ENCODE measurements at places on chromosomes 6 and 20.

- no peak for DNase-seq
Observed at GRCh38 chr6:142843361-142843760, 101.6 kb downstream of the HIVEP2 start.

GRCh38 chr6:19336579-19336978 lies 500.6 kb upstream of the ID4 start:
- DNase-seq = no peak

DNA sequence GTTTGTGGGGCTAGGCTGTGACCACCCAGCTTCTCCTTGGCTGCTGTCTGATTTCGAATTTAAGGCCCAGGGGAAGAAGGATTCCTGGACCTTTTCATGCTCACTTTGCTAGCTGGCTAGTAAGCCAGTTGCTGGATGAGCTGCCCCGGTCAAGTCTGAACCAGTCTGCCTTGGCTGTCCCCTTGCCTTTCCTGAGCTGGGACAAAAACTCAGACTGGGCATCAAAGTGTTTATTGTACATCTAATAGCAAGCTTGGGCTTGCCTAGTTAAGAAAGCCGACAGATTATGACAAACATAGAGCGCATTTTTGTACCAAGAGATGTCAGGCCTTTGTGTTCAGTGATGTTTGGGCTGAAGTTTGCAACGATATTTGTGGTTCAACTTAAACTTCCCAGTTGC lies 750 bp upstream of the PAK5 start:
- no peak for DNase-seq

GRCh38 chr6:145823328-145823944 lies 8.8 kb upstream of the FBXO30 start:
- DNase-seq = no peak

DNA sequence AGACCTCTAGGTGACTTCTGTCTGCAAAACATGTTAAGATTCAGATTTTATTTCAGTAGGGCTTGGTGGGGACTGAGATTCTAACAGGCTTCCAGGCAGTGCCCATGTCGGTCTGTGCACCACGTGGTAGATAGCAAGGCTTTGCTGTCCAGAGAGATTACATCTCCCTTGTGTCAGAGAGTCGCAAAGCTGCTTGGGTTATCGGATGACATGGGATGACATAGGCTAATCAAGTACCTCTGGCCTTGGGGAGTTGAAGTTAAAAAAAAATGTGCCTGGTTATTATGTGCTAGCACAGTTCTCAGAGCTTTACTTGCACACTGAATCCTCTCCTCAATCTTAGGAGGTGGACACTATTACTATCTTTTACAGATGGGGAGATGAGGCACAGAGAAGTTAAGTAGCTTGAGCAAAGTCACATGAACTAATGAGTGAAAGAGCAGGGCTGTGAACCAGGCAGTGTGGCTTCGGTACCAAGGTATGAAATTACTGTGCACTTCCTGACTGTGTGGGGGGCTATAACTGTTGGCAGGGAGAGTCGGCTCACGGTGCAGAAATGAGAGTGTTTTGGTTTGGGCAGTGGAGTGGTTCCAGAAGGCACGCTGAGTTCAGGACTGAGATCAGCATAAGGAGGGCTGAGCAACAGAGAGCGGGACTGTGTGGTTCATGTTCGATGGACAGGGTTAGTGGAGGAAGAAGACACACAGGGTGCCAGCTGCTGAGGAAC lies 41.1 kb downstream of the FARS2 start:
- DNase-seq = no peak

- peak; percentile 4 for DNase-seq
Observed at GRCh38 chr20:4091490-4092479, 76.4 kb upstream of the RNF24 start.

GRCh38 chr6:3697609-3698008 lies 53.9 kb downstream of the PXDC1 start:
- no peak for DNase-seq

DNA sequence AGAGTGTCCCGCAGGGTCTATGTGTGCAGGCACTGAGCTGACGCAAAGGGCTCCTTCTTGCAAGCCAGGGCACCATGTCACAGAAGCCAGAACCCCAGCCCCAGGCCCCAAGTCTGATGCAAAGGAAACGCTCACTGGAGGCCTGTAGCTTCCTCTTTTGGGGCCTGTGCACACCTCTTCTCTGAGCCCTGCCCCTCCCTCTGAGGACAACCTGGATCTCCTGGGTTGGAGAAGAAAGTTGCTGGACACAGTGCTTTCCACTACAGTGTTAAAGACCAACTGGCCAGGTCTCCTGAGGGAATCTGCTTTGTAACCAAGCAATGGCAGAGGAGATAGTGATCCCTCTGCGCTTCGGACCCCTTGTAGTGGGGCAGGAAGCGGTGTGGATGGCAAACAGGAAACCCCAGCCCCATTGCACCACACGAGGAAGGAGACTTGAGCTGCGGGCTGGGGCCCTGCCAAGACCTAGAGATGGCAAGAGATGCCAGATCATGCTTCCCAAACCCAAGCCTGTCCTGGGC lies 90.0 kb downstream of the PRND start:
- DNase-seq = no peak

DNA sequence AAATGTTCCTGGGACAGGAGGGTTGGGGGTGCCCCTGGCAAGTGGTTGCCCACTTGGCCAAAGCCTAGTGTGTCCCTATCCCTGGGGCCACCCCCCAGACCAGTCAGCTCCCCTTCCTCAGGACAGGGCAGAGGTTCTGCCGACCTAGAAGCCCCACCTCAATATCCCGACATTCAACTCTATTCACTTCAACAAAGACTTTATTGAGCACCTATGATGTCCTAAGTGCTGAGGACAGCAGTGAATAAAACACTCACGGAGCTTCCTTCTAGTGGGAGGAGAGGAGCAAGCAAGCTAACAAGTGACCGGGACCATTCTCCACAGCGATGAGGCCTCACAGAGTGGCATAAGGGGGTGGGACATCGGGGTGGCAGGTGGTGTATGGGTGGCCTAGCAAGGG lies 52.7 kb downstream of the GRM4 start:
- DNase-seq = no peak

DNA sequence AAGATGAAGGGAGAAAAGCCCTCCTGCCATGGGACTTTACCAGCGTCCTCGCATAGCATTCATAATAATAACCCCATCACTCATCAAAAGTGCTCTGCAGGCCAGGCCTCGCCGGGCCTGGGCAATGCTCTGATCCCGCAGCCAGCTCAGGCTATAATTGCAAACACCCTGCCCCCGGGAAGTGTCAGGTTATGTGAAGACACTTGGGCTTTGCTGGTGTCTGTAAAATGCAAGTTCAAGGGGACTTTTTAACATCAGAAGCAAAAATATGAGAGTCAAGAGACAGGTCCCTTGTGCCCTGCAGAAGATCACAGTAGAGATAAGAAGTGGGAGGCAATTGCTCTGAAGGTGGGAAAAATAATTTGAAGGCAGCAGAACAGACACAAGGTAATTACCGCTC lies 381.0 kb downstream of the MAFB start:
- DNase-seq = no peak

GRCh38 chr20:50356525-50356885 lies 153.7 kb upstream of the PTPN1 start:
- DNase-seq = no peak

DNA sequence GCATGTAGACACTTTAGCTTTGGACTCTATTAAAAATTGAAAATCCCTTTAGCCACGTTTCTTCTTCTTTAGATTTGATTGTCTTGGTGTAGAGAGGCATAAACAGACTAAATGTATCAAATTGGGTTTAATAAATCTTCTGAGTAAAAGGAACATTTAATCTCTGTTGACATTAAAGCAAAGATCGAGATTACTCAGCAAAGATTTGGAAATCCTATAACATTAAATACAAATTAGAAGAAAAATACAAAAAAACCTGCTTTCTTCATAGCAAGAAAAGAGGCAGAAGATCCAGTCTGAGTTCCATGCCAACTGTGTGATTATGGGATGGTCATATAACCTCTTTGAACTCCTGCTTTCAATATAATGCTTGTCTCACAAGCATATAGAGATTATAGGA lies 172.3 kb downstream of the GJA1 start:
- DNase-seq = no peak

DNA sequence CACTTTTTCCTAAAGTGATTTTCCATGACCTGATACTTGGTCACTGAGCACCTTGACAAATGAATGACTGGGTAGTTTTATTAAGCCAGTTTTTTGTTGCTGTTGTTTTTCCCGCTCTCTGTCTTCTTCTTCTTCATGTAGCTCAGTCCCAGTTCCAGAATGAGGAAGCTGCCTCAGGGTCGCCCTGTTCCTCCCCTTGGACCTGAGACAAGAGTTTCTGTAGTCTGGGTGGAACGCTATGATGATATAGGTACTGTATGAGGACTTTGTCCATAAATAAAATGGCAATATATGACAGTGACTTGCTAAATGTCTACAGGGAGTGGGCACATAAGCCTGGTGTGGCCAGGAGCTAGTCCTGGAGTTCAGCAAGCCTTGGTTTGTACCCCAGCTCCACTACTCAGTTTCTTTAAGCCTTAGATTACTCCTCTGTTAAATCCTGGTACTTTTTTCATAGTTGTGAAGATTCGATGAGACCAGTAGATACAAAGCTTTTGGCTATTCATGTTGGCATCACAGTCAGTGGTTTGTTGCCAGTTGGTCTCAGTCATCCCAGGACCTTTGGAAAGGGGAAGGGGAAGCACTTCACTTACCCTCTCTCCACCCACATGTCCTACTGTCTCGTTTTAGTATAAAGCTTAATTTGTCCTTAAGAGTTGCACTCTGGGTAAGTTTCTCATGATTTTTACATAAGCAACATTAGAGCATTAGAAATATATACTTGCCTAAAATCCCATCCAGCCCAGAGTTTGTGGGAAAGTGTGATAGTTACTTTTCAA lies 11.1 kb upstream of the ADIG start:
- DNase-seq = no peak

DNA sequence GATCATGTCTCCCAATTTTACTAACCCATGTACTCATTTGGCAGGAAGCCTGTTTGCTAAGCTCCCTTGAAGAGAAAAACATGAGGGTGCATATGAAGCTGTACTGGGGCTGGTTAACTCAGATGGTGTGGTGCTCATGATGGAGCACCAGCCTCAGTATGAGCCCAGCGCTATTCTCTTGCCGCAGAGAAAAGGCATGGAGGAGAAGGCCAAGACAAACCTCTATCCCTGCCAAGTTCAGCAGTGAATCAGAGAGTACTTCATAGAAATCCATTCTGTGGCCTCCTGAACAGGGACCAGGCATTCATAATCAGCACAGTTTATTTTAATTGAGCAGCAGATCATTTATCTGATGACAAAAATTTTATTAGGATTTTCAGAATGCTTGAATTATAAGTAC lies 398.1 kb downstream of the LMBRD1 start:
- no peak for DNase-seq

GRCh38 chr20:62416651-62417637 lies 9.9 kb upstream of the CABLES2 start:
- no peak for DNase-seq

GRCh38 chr6:168118935-168119334 lies 39.9 kb upstream of the FRMD1 start:
- DNase-seq = no peak

DNA sequence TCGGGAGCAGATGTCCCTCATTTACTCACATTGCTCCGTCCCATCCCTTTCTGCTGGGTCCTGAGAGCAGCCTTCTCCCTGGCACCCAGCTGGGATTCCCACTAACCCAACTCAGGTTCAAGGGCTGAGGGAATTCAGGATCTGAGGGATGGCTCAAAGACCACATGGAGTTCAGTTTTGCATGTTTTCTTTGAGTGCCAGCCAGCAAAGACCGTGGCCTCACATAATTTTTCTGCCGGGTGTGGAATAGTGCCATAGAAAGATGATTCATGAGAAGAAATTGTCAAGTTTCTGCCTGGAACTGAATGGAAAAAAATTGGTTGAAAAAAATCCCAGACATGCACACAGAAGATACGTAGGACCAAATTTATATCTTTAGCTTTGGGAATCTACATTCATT lies 168.6 kb downstream of the CD83 start:
- DNase-seq = no peak

DNA sequence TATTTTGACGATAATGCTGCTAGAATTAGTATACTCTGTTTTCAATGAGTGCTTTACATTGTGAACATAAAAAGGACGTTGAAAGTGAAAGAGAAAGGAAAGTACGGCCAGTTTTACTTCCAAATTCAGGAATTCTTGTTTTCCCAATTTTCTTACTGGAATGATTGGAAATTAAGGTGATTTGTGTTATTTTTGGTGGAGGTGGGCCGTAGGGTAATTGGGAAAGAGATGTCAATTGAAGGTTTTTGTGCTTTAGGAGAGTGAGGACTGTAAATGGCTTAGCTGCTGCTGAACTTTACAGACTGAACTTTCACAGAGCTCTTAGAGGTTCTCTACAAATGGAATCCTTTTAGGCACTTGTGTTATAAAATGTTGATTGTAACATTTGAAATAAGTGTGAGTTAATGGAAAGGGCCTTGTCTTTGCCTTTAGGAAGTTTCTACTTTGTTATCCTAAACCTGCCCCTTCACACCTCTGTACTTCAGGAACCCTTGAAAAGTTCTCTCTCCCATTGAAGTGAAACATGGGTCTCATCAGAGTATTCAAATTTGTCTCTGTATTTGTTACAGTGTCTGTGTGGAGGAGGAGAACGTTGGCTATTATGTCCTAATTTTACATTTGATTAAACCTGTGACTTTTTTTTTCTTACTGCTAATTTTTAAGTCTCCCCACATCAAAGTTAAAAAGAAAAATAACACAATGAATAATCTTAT lies 256.4 kb downstream of the ARID1B start:
- no peak for DNase-seq

- DNase-seq = no peak
Observed at GRCh38 chr6:91565207-91565606, 978.3 kb upstream of the MAP3K7 start.

GRCh38 chr20:39252035-39252434 lies 289.9 kb downstream of the DHX35 start:
- no peak for DNase-seq

- no peak for DNase-seq
Observed at GRCh38 chr20:9352739-9353138, 161.7 kb upstream of the LAMP5 start.

GRCh38 chr20:4459081-4459480 lies 262.6 kb upstream of the PRND start:
- no peak for DNase-seq

DNA sequence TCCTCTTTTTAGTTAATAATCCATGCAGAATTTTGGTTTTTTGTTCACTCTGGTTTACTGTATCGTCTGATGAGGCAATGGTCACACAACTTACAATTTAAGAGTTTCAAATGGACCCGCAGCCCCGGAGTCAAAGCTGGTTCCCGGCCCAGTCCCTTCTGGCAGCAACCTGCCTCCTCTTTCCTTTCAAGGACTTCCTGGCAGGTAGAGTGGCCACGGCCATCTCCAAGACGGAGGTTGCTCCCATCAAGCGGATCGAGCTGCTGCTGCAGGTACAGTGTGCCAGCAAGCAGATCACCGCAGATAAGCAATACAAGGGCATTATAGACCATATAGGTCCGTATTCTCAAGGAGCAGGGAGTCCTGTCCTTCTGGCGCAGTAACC lies 218.2 kb downstream of the GJA1 start:
- no peak for DNase-seq

Data from activated CD4-positive, CD25-positive, alpha-beta regulatory T cell (primary cell).